ENCODE measurements at places on chromosomes 7 and 10. TPM values are rescaled to one million over a fixed set of nuclear protein-coding genes. Genes with fewer than 3 reads are reported as not detected.

DNA sequence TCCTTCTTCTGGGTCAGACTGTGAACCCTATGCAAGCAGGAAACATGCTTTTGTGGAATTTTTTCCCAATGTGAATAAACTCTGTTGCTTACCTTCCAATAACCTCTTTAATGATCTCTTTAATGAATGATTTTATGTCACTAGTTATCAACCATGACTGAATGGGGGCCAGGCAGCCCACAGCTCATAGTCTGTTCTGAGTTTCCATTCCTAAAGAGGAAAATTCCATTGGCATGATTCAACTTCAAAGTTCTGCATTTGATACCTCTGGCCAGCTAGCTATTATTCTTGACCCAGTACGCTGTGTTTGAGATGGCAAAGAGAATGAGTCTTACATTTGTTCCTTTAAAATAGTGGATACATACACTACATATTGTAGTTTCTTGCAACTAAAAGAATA is 867.8 kb upstream of the CELF2 start:
- H3K4me3 ChIP-seq: no peak overlapping the region
- no peaks in the 10 kb centered on the region for H3K4me1 ChIP-seq
- no peaks in the 10 kb centered on the region for H3K27me3 ChIP-seq
- no peak for DNase-seq
- no peak overlapping the region for H3K27ac ChIP-seq
- no peaks in the 10 kb centered on the region for H3K36me3 ChIP-seq

- H3K27ac ChIP-seq: no peak overlapping the region
- no peaks in the 10 kb centered on the region for H3K36me3 ChIP-seq
- no peak for DNase-seq
These were observed 2.3 kb downstream of the FAM107B start for GRCh38 chr10:14772399-14772798.

DNA sequence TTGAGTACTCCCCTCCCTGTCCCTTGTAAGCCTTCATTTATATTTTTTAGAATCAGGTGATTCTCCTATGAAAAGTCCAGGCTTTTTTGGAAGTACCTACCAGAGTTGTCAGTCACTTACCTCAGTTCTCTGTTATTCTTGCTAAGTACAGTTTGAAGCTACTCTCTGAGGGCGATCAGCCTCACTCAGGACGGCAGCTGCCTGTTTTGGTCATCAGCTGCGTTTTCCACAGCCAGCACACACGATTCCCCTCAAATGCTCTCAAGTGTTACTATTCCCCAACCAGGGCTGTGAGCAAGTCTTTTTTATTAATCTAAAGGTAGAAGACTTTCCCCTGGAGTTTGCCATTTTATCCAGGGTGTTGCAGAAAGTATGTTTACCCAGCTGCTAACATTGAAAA is 328.6 kb downstream of the SUGCT start:
- no peak for DNase-seq
- peaks cover 5% of the 10 kb centered on the region for H3K4me1 ChIP-seq
- no peak overlapping the region for H3K4me3 ChIP-seq
- H3K36me3 ChIP-seq: no peaks in the 10 kb centered on the region

GRCh38 chr10:25666276-25666675 is 267.8 kb upstream of the MYO3A start:
- no peaks in the 10 kb centered on the region for H3K27me3 ChIP-seq
- no peaks in the 10 kb centered on the region for H3K4me1 ChIP-seq
- DNase-seq: no peak
- H3K4me3 ChIP-seq: no peak overlapping the region
- no peak overlapping the region for H3K27ac ChIP-seq
- H3K36me3 ChIP-seq: no peaks in the 10 kb centered on the region

- no peak overlapping the region for H3K4me3 ChIP-seq
- no peaks in the 10 kb centered on the region for H3K27me3 ChIP-seq
- H3K4me1 ChIP-seq: no peaks in the 10 kb centered on the region
- no peaks in the 10 kb centered on the region for H3K36me3 ChIP-seq
These were observed 94.7 kb upstream of the PRSS58 start for GRCh38 chr7:142352543-142352942.

DNA sequence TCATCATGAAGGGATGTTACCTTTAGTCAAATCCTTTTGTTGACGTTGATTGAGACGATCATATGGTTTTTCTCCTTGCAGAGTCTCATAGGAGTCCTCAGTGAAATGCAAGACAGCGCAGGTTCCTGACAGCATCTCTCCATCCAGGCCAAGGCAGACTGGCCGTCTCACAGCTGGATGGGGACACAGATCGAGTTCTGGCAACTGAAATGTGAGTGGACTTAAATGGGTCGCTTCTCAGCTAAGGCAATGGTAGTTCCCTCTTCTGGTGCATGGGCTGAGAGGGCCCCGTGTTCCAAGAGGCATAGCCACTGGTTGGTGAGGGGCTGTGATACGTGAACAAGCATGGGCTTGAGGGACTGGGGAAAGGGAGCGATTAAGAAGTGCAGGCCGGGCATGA is 99.3 kb upstream of the CPXM2 start:
- peaks cover 21% of the 10 kb centered on the region for H3K4me1 ChIP-seq
- H3K27me3 ChIP-seq: no peaks in the 10 kb centered on the region
- no peaks in the 10 kb centered on the region for H3K36me3 ChIP-seq
- no peak for DNase-seq
- no peak overlapping the region for H3K27ac ChIP-seq

DNA sequence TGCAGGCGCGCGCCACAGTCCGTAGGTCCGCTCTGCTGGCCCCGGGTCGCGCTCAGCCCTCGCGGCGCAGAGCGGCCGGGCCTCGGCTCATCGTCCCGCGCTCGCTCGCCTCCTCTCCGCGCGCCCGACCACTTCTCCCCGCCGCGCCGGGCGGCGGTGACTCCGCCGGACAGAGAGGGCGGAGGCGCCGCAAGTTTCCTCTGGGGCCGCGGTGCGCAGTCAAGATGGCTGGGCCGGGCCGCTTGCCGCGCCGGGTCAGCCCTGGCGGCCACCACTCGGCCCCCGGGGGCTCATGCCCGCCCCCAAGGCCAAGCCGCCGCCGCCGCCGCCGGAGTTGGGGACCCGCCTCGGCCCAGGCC is 441 bp downstream of the FZD8 start:
- no peaks in the 10 kb centered on the region for H3K36me3 ChIP-seq
- no peak for DNase-seq
- peak overlapping the region; percentile 83 for H3K4me3 ChIP-seq
- H3K4me1 ChIP-seq: peaks cover 18% of the 10 kb centered on the region
- no peaks in the 10 kb centered on the region for H3K27me3 ChIP-seq

GRCh38 chr10:82463614-82464013 is 588.6 kb downstream of the NRG3 start:
- H3K4me3 ChIP-seq: no peak overlapping the region
- DNase-seq: no peak

DNA sequence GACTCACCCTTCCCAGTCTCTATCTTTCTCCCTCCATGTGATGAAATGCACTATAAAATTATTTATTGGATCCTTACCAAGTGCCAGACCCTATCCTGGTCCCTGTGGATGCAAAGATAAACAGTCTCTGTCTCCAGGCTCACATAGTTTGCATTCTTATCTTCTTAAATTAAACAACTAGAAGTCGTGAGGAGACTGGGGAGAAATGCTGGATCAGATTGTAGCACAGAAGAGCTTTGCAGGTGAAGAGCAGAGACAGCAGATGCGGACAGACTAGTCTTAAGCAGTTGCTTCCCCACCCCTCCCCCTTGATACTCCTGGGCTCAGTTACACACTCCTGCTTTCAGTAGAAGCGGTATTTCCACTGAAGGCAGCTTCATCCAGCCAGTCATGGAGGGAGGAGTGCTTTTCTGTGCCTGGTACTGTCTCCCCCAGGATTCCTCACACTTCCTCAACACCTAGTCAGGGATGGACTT is 20.8 kb upstream of the CDK1 start:
- H3K4me1 ChIP-seq: no peaks in the 10 kb centered on the region
- H3K27me3 ChIP-seq: no peaks in the 10 kb centered on the region
- DNase-seq: no peak
- no peak overlapping the region for H3K27ac ChIP-seq

DNA sequence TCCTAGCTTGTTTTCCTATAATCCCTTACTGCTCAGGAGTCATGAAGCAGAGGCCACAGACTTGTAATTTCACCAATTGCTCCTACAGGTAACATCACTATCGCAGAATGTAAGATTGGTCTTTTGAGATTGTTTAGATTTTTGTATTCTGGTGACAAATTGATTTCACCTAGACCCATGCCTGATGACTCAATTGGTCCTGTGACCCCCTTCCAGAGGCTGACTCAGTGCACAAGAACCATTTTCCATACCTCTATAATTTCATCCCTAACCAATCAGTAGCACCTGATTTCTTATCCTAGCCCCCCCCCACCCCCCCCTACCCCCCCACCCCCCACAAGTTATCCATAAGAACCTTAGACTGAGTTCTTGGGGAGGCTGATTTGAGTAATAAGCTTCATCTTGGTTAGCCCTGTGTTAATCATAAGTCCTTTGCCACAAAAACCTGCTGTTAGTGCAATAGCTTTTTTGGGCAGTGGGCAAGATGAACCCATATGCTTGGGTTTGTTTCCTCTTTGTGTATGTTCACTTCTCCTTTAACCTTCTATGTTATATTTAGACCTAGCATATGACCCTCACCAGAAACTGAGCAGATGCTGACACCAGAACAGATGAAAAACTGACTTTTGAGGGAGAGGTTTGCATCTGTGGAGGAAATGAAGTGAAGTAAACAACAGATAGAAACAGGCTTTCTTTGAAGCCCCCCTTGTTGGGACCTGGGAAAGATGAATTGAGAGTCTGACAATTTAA is 187.1 kb downstream of the KIF20B start:
- no peaks in the 10 kb centered on the region for H3K27me3 ChIP-seq
- no peak for DNase-seq
- H3K4me1 ChIP-seq: no peaks in the 10 kb centered on the region
- H3K27ac ChIP-seq: no peak overlapping the region
- no peaks in the 10 kb centered on the region for H3K36me3 ChIP-seq

- H3K36me3 ChIP-seq: no peaks in the 10 kb centered on the region
- H3K4me1 ChIP-seq: peaks cover 31% of the 10 kb centered on the region
- H3K27ac ChIP-seq: peak overlapping the region; percentile 74
- peak; percentile 39 for DNase-seq
- no peaks in the 10 kb centered on the region for H3K27me3 ChIP-seq
- peak overlapping the region; percentile 56 for H3K4me3 ChIP-seq
These were observed 1.2 kb downstream of the DLG5 start for GRCh38 chr10:77925410-77925794.

DNA sequence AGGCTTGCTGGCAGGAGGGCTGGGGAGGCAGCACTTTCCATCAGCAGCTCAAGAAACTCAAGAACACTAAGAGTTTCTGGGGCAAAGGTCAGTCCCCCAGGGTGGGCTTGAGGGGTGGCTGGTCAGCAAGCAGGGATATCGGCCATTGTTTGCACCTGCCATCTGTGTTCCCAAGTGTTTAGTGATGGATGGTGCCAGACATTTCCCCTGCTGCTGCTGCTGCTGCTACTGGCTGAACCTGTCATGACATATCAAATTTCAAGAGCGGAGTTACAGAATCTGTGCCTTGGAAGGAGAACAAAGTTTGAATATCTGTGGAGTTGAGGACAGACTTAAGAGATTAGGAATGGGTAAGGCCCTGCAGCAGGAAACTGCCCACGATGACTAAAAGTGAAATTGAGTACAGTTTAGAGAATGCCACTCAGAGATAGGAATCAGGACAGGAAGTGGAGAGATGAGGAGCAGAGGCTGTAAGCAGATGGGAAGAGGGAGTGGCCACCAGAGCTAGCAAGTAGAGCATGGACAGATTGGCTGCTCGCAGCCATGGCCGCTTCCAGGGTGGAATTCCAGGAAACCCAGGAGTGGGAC is 39.2 kb upstream of the PPP1R3C start:
- no peak overlapping the region for H3K27ac ChIP-seq
- no peak for DNase-seq
- H3K36me3 ChIP-seq: no peaks in the 10 kb centered on the region

DNA sequence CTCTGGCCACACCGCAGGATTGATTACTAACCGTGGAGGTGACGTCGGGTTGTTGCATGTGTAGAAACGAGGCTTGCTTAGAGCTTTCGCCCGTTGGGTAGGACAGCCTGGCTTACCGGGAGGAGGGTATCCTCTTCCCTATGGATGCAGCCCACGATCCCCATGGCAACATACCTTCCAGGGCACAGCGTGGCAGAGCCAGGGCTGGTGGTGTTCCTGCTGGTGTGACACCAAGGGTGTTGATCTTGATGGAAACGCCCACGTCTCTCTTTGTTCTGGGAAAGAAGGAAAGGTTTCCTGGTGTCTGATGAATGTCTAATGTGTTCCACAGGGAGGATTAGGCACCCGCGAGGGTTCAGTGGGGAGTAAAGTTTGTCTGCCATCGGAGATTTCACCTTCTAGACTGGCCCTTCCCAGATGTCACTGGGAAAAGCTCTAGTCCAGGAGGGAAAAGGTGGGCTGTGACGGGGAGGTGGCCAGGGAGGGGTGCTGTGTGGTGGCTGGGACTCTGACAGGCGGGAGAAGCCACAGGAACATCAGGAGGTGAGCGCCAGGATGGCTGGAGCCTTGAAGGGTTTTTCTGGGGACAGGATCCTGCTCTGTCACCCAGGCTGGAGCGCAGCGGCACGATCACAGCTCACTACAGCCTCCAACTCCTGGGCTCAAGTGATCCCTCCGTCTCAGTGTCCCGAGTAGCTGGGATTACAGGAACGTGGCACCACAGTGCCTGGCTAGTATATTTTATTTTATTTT is 102.1 kb downstream of the CUX1 start:
- H3K4me3 ChIP-seq: no peak overlapping the region
- H3K27me3 ChIP-seq: no peaks in the 10 kb centered on the region
- peaks cover 17% of the 10 kb centered on the region for H3K4me1 ChIP-seq
- DNase-seq: no peak
- H3K36me3 ChIP-seq: no peaks in the 10 kb centered on the region

DNA sequence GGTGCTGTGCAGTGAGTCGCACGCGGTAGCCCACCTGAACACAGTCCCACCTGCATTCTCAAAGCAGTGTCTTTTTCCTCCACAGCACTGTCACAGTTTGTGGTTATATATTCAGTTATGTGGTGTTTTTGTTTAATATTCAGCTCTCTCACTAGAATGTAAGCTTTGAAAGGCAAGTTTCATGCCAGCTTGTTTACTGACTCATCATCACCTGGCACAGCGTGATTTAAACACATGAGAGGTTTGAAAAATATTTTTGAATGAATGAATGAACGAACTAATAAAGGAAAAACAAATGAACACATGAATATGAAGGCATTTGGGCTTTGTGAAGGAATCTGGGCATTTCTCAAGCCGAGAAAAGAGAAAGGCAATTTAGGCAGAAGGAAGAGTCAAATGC is 51.9 kb upstream of the TM9SF3 start:
- H3K27ac ChIP-seq: no peak overlapping the region
- no peaks in the 10 kb centered on the region for H3K36me3 ChIP-seq
- DNase-seq: no peak
- no peak overlapping the region for H3K4me3 ChIP-seq

GRCh38 chr10:84263716-84264115 is 18.9 kb downstream of the RGR start:
- no peak overlapping the region for H3K27ac ChIP-seq
- no peak for DNase-seq
- no peaks in the 10 kb centered on the region for H3K27me3 ChIP-seq
- no peak overlapping the region for H3K4me3 ChIP-seq

GRCh38 chr10:49334964-49335363 is 36.0 kb downstream of the C10orf71 start:
- no peak overlapping the region for H3K27ac ChIP-seq
- no peaks in the 10 kb centered on the region for H3K4me1 ChIP-seq
- no peaks in the 10 kb centered on the region for H3K27me3 ChIP-seq
- H3K36me3 ChIP-seq: no peaks in the 10 kb centered on the region

- no peak overlapping the region for H3K4me3 ChIP-seq
- no peaks in the 10 kb centered on the region for H3K36me3 ChIP-seq
- no peaks in the 10 kb centered on the region for H3K27me3 ChIP-seq
- H3K27ac ChIP-seq: no peak overlapping the region
These were observed 494.8 kb downstream of the PARD3 start for GRCh38 chr10:34320265-34320664.

MICALL2 gene
- 26.7 TPM for total RNA-seq

CPA4 gene
- 9.6 TPM for total RNA-seq

EN2 gene
- total RNA-seq: not detected

TRIM73 gene
- total RNA-seq: 13.2 TPM

H2BK1 gene
- not detected for total RNA-seq

GDF10 gene
- 8.0 TPM for total RNA-seq

NYAP1 gene
- 1.0 TPM for total RNA-seq

BAIAP2L1 gene
- total RNA-seq: 15.8 TPM
